ENCODE measurements at places on chromosomes 3 and 15.

DNA sequence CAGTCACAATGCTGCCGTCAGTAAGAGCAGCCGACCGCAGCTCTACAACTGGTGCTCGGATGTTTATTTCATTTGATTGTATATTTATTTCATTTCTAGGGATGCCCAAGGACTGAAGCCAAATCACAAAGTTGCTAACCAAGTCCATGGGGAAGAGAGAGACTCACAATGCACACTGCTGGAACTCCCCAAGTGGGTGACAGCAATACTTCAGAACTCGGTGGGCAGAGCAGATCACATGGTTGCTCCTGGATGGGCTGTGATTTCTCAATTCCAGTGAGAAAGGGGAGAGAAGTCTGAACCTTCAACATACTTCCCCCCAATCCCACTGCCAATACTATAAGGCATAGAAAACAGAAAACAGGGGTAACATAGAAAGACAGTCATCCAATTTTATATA, 265.8 kb upstream of the WNT5A start:
- no peak for DNase-seq

DNA sequence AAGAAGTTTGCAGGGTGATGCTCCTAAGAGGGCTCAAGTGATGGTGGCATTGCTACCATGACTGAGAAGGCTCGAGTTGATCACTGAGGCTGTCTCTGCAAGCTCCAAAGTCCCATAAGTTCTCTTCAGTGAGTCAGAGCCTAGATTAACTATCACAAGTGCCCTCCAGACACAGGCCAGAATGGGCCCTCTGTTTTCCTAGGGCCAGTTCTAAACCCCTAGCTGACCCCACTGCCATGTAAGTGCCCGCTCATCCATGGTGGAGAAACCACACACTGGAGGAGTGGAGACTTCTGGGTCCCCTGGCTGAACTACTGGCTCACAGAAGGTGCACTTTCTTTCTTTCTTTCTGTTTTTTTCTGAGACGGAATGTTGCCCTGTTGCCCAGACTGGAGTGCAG, 87.6 kb upstream of the WNT5A start:
- DNase-seq, result no peak

- no peak for DNase-seq
Measured at GRCh38 chr3:87333393-87333892, 57.1 kb upstream of the POU1F1 start.

GRCh38 chr15:57385923-57386390, 9.7 kb downstream of the CGNL1 start:
- DNase-seq, result no peak
